NCI-H187 treated with DMSO at 0.1 percent for 48 hours (cell line): ENCODE measurements at places on chromosomes 5 and 9.

- DNase-seq = no peak
These were observed 124.4 kb downstream of the TENT4A start for GRCh38 chr5:6837519-6838110.

DNA sequence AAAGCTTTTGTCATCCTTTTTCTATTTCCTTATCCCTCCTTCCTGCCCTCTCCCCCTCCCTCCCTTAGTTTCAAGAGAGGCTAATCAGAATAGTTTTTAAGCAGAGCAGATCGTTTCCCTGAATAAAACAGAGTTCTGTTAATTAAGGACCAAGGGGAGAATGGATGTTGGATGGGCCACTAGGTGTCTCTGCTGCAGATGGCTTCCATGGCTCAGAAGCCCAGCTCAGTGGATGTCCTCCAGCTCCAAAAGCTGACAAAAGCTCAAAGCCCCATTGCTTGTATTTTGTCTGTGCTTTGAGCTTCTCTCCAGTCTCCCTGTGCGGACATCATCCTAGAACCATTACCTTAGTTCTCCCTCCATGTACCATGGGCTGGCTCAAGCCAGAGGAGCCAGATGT, 21.0 kb upstream of the NPR3 start:
- no peak for DNase-seq

DNA sequence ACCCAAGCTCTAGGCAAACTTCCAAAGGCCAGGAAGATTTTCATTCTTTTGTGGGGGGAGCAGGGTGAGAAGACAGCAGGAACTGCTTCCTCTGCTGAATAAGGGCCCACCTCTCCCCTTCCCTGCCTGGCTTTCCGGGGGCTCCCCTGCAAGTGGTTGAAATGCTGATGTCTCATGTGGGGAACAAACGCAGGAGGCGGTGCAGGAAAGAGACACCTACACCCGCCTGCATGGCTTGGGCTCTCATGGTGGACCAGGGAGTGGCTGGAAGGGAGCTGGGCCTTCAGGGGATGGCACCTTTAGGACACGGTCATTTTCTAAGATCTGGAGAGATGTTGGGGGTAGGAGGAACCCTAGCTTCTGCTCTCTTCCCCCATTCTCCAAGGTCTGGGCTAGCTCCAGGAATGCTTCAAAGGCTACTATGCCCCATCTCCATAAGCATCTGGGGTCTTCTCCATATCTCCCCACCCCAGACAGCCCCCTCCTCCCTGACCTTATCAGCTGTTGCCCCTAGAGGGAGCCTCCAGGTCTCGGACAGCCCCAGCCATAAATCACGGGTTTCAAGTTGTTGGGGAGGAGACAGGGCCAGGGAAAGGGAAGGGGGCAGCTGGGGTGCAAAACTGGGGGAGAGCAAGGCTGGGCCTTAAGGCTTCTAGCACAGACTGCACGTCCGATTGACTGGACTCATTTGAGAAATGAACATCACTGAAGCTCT, 76.6 kb downstream of the PSD2 start:
- DNase-seq = no peak

GRCh38 chr5:127957183-127957582, 126.4 kb upstream of the SLC12A2 start:
- no peak for DNase-seq

- no peak for DNase-seq
These were observed 30.0 kb downstream of the DNAJC21 start for GRCh38 chr5:34959323-34959722.

GRCh38 chr5:57777174-57777581, 294.6 kb upstream of the ACTBL2 start:
- no peak for DNase-seq

GRCh38 chr9:113164536-113165300, 13.9 kb downstream of the SLC31A2 start:
- no peak for DNase-seq

DNA sequence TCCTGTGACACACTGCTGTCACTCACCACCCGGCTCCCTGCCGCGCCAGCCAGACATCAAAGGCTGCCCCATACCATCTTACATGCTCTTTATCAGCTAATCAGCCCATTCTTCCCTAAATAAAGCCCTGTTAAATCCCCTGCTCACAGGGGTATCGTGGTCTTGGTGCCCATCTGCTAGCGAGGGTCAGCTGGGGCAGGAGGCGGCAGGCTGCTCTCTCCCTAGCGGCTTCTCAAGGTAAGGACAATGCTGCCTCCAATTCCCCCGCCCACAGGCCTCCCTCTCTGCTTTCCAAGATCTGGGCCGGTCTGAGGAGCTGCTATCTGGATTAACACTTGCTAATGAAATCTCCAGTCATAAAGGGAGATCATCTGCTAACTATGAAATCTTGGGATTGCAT, 26.8 kb downstream of the BARHL1 start:
- no peak for DNase-seq

DNA sequence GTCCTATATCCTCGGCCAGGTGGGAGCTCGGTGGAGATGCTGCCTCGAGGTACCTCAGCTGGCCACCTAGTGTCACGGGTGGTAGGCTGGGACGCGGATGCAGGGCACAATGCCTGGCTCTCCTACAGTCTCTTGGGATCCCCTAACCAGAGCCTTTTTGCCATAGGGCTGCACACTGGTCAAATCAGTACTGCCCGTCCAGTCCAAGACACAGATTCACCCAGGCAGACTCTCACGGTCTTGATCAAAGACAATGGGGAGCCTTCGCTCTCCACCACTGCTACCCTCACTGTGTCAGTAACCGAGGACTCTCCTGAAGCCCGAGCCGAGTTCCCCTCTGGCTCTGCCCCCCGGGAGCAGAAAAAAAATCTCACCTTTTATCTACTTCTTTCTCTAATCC, 2.0 kb downstream of the PCDHGC3 start:
- no peak for DNase-seq

DNA sequence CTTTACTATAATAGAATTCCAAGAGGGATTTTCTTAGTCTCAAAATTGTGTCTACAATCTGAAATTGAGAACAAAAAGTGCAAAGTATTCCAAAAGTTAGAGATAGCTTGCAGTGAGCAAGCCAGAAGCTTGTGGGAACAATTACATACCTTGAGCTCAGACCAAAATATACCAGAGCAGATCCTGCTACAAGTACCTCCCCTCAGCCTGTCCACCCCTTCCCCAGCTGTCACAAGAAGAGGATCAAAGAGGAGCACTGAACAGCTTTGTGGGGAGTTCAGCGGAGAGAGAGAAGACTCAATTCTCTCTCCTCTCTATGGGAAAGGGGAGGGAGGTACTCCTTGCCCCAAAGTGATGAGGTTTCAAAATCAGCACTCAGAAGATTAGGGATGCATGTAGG, 869.2 kb upstream of the DMAC1 start:
- no peak for DNase-seq

- DNase-seq = no peak
These were observed 99.5 kb upstream of the LMX1B start for GRCh38 chr9:126514037-126514821.

GRCh38 chr9:132584601-132585560, 2.5 kb downstream of the BARHL1 start:
- DNase-seq = no peak

GRCh38 chr5:138138949-138139780, at the start of gene NME5:
Gene NME5, minus strand, starts transcription at chr5:138139428. Its CDS starts 648 bp downstream, at chr5:138138780.
- no peak for DNase-seq

GRCh38 chr5:10315824-10316509, 8.3 kb upstream of the CMBL start:
- no peak for DNase-seq

DNA sequence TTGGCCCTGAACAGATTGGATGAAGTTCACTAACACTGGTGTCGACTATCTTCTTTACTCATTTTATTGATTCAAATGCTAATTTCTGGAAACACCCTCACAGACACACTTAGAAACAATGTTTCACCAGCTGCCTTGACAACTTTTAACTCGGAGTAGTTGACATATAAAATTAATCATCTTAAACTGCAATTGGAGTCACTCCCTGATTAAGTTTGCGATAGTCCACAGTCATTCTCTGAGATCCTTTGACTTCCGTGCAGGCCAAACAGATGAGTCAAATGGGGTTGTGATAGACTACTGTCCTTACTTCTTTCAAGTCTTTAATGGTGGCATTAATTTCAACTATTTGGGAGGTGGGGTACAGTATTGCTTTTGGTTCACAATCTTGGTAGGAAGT, 114.4 kb upstream of the PCSK1 start:
- DNase-seq = no peak

DNA sequence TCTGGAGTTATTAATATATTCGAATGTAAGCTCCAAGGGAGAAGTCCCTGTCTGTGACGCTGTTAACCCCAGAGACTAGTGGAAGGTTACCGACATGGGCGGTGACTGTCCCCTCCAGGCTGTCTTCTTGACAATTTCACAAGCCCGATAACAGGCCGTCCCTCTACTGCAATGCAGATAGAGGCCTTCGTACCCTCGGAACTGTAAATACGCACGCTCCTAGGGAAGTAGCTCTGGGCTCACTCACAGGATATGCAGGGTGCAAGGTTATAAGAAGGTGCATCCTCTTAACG, 680 bp upstream of the RFK start:
- DNase-seq = no peak

DNA sequence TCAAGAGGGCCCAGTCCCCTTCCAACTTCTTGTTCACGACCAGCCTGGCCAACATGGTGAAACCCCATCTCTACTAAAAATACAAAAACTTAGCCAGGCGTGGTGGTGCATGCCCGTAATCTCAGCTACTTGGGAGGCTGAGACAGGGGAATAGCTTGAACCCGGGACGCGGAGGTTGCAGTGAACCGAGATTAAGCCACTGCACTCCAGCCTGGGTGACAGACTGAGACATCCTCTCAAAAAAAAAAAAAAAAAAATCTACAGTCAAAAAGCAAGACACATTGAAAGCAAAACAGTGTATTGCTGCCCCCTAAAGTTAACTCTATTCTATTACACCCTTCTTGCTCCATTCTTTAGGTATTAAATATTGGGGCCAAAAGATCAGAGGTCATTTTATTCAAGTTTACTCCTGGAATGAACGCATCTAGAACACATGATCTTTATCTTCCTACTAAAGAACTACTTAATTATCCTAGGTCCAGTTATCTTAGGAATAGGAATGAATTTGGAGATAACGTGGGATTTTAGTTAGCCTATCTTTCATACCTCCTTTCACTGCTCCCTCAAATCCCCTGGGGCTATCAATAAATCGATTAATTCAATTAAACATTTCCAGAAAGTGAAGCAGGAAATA, 2.4 kb downstream of the ATG12 start:
- peak; percentile 12 for DNase-seq

GRCh38 chr5:14685757-14686156, 21.2 kb downstream of the OTULIN start:
- no peak for DNase-seq

DNA sequence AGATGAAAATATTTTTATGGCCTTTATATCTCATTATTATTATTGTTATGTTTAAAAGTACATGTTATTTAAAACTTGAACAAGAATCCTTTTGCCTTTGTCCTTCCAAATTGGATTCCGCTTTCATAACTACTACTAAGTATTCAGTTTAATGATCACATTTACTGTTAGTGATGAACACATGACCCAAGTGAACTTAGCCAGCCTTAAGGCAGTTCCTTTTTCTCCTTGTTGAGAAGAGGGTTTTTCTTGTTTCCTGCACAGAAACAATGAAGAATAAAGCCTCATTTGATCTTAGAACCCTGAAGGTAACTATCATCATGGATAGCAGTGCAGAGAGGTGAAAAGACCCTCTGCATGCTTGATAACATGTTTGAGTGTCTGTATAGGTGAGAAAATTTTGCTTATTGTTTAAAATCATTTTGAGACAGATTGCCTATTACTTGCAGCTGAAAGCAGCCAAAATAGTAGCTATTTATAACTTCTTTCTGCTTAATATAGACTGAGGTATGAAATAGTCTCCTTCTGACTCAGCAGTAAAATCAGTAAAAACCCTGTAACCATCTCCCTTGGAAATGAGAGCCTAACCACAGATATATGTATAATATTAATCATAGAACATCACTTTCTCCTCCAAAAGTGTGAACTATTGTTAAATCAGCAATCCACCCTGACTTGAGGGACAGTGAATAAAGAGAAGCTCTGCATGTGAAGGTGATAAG, 266.2 kb downstream of the SPATA31D1 start:
- no peak for DNase-seq

DNA sequence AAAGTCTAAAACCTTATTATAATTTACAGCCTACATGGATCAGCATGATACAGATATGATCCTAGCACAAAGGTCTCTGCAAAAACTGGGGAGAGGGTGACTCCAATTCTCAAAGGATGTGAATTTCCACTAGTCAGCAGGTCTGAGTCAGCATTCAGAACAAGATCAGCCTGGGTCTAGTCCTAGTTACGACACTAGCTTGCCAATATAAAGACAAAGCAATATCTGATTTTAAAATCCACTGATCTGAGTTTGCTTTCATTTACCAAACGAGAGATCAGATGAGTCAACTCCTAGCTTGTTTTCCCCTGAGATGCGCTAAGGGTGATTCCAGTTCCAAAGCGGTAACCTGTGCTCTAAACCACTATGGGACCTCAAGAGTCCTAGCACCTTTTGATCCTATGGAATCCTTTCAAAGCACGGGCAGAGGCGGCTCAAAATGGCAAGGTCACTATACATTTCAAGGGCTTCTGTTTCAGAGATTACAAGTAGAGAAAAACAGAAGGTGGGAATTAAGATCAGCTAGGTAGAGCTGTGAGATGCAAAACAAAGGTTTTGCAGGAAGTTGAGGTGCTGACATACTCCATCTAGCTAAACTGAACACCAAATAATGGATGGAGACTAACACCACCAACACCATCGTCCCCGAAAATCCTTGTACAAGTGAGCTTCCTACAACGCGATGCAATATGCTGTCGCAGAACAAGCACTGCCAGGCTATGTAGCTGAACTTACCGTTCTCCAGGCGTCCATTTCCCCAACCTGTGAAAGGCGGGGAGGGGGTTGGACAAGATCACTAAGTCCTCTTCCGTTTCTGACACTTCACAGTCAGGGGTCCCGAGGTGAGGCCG, 906 bp downstream of the SLC25A51 start:
- no peak for DNase-seq

DNA sequence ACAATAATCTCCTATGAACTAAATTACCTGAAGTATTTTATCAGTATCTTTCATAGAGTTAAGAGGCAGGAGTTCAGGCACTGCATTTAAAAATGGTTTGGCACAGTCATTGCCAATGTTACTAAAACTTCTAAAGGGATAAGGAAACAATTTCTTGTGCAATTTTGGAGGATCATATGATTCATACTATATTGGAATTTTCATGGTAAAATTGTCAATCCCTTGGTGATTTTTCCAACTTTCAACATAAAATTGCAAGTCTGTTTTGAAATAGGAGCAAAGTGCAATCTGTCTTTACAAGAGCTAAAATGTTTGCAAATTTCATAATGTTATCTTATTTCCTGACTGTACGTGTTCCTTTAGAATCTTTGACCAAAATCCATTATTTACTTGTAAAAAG, 211.1 kb downstream of the DMRTA1 start:
- DNase-seq = no peak
